ENCODE measurements at places on chromosomes 2 and 18.

GRCh38 chr2:100984892-100985307 is 17.2 kb upstream of the RPL31 start:
- DNase-seq = peak; percentile 82

- no peak for DNase-seq
These were observed 726.9 kb upstream of the CHAC2 start for GRCh38 chr2:53040536-53041229.

GRCh38 chr2:68594674-68595492 is 48.5 kb upstream of the PROKR1 start:
- peak; percentile 53 for DNase-seq

GRCh38 chr2:11997142-11997541 is 250.7 kb downstream of the LPIN1 start:
- no peak for DNase-seq

- no peak for DNase-seq
These were observed 533.4 kb downstream of the ERBB4 start for GRCh38 chr2:212005085-212005671.
